ENCODE measurements at places on chromosomes 5 and 9.

DNA sequence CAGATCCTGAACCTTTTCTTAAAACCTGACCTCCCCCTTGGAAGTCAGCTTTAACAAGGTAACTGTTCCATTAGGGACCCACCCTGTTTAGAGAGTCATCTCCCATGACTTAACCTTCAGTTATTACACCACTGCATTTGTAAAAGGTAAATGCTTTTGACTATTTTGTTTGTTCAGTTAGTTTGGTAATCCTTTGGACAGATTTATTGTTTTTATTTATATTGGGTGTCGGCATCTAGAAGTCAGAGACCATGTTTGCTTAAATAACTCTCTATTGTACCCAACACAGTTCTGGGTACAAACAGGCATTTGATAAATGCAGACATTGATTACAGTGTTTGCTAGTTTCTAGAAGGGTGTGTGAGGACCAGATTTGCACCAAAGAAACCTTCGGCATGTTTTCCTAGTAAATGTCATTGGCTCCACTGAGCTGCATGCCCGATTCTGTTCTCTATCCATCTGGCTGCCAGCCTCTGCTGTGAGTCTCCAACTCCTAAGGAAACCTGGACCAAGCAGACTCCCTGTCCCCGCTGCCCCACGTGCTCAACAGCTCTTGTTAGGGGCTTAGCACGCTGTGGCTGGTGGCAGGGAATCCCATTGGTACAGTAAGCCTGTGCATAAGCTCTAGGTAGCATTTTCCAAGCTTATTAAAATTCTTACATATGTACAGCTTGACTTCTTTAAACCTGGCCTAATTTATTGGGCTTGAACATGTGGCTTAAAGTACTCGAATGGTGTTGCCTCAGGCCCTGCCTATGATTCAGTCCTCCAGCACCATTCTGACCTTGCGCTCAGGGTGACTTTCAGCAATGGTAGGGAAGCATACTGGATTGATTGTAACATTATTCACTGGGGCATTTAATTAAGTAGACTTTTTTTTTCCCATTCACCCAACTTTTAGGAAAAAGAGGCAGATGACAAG is 6.6 kb downstream of the PCBD2 start:
- DNase-seq, result no peak

DNA sequence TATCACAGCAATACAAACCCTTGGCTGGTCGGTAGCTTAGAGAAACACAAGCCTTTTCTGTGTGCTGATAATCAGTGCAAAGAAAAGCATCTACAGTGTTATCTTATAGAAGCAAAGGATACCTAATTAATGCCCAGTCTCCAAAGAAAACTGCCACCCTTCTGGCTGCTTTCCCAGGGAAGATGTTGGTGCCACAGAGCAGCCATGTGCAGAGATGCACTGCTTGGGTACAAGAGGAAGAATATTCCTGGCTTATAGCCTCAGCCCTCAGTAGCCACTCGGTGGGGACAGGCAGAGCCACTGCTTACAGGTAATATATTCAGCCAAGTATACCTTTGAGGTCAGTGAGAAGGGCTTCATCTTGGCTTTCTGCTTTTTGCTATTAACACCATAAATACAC is 185.3 kb downstream of the PCSK1 start:
- DNase-seq, result no peak

DNA sequence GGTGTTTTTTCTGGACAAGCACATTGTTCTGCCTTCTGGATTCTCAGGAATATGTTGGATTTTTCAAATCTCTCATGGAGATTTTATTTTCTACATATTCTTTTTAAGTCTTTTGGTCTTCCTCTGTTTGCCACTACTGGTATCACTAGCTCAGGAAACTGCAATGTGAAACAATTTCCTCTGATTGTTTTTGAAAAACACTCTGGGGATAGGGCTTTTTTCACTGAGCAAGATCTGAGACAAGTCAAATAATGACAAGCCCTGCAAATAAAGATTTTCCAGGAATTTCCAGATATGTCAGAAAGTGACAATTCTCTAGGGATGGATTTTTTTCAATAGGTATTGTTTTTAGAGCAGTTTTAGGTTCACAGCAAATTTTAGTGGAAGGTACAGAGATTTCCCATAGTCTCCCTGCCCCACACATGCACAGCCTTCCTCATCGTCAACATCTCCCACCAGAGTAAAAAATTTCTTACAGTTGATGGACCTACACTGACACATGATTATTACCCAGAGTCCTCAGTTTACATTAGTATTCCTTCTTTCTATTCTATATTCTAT is 86.9 kb upstream of the TMEM161B start:
- DNase-seq, result no peak

- DNase-seq, result no peak
These were observed 26.2 kb downstream of the RAD23B start for GRCh38 chr9:107309271-107309670.

DNA sequence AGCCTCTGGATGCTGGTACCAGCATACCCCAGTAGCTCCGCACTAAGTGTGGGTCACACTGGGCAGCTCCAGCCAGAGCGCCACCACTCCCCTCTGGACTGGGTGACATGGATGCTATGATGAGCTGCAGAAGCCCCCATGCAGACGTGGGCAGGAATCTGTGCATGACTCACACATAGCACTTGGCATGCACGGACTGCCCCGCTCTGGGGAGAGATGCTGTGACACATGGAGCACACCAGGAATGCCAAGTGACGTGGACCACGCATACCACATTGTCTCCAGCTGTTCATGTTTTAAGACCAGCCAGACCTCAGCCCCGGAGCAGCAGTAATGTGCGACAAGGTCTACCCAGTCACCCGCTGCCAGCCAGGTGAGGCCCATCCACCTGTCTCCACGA is 64.1 kb downstream of the SEMA4D start:
- DNase-seq, result no peak

DNA sequence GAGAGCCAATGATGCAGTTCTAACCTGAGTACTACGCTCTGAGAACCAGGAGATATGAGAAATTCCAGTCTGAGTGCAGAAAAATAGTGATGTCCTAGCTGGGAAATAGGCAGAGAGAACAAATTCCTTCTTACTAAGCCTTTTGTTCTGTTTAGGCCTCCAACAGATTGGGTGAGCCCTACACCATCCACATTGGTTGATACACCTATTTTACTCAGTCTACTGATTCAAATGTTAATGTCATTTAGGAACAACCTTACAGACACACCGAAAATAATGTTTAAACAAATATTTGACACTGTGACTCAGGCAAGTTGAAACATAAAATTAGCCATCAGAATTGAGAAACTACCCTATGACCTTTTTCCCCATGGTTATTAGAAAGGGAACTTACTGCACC is 333.9 kb upstream of the IZUMO3 start:
- DNase-seq, result no peak

DNA sequence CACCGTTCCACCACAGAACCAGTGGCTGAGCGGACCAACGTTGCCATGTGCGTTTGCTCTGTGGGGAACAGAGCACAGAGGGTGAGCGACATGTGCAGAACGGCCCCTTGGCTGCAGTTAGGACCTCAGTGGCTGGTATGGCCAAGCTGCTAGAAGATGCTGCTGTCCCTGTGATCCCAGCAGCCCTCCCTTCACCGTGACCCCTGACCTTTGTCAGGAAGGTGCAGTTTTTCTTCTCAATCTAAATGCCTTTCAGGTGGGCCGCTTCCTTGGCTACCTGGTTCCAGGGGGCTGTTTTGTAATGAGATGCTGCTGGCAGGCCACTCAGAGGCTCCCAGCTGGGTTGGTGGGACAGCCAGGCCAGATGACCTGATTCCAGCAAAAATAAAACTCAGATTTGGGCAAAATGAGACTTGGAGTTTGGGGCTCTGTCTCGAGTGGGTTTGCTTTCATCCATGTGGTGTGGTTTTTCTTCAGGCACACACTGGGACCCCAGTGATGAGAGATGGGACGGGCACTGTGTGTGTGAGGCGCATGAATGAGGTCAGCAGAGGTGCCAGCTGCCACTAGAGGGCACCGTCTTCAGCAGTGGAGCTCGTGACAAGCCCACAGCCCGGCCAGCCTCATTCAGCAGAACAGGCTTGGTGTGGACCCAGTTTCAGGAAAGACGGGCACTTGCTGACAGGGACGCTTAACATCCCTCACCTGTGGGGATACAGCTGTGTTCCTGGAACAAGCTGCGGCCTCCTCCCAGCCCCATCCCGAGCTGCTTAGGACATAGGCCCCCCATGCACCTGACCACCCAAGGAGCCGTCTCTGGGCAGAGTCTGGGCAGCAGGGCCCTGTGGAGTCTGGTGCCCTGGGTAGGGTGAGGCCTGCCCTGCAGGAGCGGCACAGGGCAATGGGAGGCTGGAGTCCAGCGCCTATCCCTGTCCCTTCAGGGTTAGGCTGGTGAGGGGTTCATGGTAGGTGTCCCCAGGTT is 4.1 kb downstream of the MRPS2 start:
- DNase-seq, result peak; percentile 49

- no peak for DNase-seq
These were observed 208.5 kb downstream of the ROR2 start for GRCh38 chr9:91741522-91741921.

DNA sequence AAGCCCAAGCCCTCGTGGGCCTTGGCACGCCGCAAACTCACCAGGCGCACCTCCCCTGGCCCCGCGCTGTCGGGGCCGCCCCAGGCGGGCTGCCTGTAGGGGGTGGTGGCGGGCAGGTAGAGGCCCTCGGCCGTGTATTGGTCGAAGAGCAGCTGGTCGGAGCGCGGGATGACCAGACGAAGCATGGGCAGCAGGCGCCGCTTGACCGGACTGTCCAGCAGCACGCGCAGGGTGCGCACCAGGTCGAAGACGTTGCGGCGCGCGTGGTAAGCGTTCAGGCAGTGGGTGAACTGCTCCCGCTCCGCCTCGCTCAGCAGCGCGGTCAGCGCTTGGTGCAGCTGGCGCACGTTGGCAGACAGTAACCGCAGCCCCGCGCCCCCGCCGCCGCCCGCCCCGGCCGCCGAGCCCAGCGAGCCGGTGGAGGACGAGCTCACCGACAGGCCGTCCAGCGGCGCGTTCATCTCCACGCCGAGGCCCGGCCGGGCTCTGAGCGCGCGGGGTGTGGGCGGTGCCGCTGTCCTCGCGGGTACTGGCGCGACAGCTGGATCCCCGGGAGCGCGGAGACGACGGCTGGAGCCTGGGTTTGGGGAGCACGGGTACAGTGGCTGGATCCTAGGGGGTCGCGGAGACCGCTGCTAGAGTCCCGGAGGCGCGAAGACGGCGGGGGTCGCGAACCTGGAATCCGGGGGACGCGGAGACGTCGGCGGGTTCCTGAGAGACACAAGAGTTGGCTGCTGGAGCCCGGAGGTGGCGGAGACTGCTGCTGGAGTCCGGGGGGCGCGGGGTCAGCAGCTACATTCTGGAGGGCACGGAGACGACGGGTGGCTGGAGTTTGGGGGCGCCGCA is 709 bp downstream of the WHRN start:
- DNase-seq, result no peak

DNA sequence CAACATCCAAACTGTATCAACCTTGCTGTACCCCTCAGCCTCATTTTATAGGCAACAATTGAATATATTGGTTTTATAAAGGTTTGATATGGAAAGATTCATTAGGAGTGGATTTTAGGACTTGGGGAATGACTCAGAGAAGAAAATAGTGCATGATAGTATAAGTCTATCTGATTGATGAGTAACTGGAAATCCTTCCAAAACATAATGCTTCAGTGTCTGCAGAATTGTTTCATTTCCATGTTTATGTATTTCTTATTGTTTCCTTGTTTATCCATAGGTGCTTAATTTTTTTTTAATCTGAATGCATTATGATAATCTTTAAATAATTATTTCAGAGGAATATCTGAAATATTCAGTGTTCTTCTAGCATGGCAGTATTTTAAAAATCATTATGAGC is 12.6 kb downstream of the JAK2 start:
- DNase-seq, result no peak

GRCh38 chr9:133509179-133510083 is 15.3 kb downstream of the MYMK start:
- DNase-seq, result no peak

DNA sequence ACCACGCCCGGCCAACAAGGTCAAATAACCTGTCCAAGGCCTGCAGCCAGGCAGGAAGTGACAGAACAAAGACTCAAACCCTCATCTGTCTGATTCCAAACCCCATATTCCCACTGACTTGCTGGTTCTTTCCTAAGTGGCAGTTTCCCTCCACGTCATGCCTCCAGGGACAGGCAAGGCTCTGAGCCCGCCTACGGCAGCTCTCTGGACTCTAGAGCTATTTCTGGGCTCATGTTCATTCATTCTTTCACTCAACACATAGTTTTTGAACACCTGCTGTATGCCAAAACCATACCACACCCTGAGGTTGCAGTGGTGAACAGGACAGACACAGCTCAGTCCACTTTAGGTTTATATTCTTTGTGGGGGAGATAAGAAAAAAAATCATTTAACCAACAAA is 5.2 kb upstream of the FBP1 start:
- no peak for DNase-seq

GRCh38 chr5:124651663-124652513 is 94.6 kb downstream of the ZNF608 start:
- no peak for DNase-seq

- no peak for DNase-seq
These were observed 11.1 kb downstream of the TTC39B start for GRCh38 chr9:15295761-15296405.

DNA sequence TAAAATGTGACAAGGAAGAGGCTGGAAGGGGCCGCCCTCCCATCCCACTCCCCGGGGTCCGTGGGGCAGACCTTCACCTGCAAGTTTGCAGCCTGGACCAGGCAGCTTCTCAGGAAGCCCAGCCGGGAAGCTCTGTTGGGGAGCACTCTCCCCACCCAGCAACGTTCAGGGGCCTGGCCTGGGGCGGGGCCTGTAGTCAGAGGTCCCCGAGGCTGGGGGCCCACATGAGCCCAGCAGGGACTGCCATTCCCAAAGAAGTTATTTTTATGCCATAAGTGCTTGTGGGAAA is 32.7 kb upstream of the NOTCH1 start:
- no peak for DNase-seq

DNA sequence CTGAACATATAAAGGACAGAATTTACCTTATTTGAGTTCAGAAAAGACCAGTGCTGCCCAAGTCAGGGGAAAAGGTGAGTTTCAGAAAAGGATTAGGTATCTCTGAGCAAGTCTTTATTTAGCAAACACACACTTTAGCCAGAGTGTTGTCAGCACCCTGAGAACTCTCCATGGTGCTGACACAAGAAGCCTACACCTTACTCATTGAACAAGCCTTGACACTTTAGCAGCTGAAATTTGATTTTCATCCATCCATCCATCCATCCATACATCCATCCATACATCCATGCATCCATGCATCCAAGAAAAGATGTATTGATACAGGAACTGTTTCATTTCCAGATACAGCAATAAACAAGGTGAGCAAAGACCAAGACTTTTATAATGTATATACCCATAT is 311.2 kb downstream of the TRIM32 start:
- DNase-seq, result no peak

DNA sequence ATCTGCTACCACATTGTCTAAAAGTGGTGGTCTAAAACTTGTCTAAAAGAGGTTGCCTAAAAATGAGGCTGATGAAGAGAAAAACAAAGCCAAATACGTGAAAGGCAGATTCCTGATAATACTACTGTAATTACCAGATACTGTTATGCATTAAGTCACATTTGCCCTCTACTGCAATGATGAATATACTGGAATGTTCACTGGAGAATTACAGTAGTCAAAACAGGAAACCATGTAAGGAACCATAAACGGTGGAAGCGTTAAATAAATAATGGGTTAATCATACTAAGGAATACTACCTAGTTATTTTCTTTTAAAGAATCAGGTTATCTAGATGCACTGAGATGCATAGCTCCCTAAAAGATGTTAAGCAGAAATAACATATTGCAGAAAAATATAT is 201.3 kb downstream of the MCTP1 start:
- no peak for DNase-seq

- no peak for DNase-seq
These were observed 46.4 kb downstream of the SH3RF2 start for GRCh38 chr5:145982572-145983318.

Measured in activated CD8-positive, alpha-beta memory T cell treated with anti-CD3 and anti-CD28 coated beads for 1 hour (primary cell).